ENCODE measurements at places on chromosomes 3 and 15.

GRCh38 chr3:142735462-142735861 lies 11.6 kb downstream of the TRPC1 start:
- no peak for DNase-seq

DNA sequence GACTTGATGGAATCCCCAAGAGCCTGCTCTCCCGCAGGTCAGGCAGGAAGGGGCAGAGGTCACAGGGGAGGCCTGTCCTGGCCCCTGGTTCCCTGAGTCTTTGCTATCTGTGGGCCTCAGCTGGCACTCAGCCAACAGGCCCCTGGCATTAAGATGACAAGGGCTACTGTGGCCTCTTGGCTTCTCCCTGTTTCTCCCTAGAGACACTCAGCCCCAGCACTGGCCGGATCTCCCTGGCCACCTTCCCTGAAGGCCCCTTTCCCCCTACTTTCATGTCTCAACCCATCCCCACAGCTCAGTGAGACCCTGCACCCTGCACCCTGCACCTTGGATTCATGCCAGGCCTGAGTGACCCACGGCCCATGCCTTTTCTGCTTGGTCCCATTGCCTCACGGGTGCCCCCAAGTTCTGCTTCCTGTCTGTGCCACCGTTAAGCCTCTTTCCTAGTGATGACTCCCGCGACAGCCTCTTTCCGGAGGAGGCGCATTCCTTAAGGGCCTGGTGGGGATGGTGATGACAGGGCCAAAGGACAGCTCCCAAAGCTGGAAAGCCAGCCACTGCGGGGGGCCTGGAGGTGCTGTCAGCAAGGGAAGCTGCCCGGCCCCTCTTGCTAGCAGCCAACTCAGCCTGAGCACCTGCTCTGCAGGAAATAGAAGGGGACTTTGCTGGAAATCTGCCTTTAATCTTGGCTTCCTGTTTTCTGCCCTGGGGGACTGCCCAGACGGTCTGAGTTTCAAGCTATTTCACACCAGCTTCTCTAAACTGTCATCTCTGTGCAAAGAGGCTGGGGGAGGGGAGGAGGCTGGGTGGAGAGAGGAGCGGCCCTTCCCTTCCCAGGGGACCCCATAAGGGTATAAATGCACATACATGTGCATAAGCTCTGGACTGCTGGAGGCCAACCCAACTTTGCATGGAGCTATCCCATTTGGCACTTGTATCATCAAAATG lies 4.8 kb upstream of the CSK start:
- no peak for DNase-seq

GRCh38 chr15:67013696-67014095 lies 51.7 kb upstream of the SMAD3 start:
- DNase-seq = no peak

DNA sequence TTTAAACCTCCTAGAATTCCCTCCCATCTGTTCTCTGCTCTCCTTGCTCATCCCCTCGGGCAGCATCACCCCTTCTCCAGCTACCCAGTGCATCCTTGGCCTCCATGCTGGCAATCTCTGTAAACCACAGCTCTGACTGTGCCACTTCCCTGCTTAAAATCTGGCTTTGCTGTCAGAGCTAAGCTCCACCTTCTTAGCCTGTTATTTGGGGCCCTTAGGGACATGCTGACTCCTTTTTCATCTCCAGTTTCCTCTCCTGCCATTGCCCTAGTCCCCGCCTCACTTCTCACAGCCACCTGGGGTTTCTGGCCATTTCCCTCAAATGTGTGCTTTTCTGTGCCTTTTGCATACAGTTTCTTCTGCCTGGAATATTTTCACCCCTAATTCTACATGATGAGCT lies 5.7 kb downstream of the SLC6A20 start:
- no peak for DNase-seq

DNA sequence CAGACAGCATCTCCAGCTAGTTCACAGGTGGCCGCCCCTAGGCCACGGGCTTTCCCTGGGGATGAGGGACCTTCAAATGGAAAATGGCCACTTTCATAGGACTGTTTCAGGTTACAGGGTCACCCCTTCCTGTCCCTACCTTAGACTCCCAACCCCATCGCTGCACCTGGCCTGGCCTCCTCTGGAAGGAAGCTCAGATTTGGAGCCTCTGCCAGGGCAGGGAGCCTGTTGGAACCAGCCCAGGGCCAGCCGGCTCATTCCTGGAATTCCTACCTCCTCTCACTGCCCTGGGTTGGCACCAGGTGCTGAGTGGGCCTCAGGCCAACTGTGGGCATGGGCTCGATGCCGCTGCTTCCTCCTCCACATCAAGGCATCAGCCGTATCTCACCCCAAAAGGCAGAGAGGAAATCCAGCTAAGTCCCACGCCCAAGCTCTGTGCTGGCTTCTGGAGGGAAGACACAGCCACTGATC lies 42.2 kb downstream of the KLHL25 start:
- no peak for DNase-seq

GRCh38 chr3:154583086-154583634 lies 153.2 kb upstream of the GPR149 start:
- no peak for DNase-seq

Measured in HEK293T (cell line).